ENCODE measurements at places on chromosomes 16 and 17. TPM values are rescaled to one million over a fixed set of nuclear protein-coding genes. Genes with fewer than 3 reads are reported as not detected.

DNA sequence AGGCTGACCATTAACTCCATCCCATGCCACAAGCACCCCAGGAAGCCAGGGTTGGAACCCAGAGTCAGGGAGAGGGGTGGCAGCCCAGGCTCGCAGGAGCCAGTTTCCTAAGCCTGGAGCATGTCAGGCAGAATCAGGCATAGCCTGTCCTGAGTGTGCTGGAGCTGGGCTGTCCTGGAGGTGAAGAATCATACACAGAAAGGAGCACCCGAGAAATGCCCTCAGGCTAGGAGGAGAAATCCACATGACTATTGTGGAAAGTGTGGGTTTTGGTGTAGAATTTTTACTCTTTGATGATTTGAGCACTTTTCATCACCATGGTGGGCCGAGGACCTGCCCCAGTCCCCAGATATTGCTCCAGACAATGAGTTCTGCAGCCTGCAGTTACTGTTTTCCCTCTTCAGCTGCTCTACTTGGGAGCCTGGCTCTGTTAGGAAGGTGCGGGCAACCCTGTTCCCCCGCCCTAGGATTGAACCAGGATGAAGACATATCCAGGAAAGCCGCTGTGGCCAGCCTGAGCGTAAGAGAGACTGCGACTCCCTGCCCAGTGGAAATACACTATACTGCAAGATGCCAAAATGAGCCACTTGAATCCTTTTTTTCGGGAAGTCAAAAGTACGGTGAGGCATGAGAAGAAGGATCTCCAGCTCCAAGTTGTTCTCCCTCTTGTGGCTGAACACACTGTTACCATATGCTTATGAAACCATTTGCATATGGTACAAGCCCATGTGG lies 29.0 kb upstream of the HEATR6 start:
- DNase-seq = no peak

DNA sequence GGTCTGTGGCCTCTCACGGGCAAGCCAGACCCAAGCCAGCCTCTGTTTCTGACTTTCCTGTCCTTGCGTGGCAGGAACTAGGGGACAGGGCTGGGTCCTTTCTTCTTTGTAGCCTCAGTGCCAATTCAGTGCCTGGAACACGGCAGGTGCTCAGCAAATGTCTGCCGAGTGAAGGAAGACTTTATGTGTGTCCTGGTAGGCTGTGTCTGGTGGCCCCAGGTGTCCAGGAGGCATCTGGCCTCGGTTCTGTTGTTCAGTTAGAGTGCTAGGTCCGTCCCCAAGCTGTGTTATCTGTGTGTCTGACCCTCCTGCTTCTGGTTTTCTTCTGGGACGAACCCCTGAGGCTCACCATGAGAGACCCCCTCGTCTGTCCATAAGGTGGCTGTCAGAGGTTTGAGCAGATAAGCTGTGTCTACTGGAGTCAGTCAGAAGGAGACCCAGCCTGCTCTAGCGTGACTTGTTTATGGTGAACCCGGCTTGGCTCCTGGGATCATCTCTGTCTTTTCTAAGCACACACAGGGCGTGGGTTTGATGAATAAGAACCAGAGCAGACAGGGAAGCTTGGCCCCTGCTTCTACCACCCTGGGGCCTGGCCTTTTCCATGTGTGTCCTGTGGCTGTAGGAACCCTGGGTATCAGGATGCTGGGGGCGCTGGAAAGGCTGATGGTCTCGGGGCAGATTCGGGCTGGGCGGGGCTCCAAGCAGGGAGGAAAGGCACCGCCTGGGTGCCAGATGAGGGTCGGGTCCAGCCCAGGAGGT lies 39.3 kb downstream of the ENGASE start:
- no peak for DNase-seq

DNA sequence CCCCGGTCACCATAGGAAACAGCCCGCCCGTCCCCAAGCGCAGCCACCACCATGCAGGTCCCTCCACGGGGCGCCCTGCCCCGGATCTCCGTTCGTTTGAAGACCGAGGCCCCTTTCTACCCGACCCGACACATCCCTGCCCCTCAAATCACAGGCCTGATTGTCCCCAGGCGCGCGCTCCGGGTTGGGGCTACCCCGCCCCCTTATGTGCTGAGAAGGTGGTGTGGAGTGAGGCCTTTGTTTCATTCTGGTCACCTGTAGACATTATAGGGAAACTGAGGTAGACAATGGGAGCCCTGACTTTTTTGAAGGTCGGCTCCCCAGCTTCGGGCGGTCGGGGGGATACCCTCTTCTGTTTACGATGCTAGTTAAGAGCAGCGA lies 763 bp upstream of the ACTG1 start:
- peak; percentile 32 for DNase-seq

GRCh38 chr17:60154616-60155426 lies 5.0 kb downstream of the CA4 start:
- peak; percentile 28 for DNase-seq

DNA sequence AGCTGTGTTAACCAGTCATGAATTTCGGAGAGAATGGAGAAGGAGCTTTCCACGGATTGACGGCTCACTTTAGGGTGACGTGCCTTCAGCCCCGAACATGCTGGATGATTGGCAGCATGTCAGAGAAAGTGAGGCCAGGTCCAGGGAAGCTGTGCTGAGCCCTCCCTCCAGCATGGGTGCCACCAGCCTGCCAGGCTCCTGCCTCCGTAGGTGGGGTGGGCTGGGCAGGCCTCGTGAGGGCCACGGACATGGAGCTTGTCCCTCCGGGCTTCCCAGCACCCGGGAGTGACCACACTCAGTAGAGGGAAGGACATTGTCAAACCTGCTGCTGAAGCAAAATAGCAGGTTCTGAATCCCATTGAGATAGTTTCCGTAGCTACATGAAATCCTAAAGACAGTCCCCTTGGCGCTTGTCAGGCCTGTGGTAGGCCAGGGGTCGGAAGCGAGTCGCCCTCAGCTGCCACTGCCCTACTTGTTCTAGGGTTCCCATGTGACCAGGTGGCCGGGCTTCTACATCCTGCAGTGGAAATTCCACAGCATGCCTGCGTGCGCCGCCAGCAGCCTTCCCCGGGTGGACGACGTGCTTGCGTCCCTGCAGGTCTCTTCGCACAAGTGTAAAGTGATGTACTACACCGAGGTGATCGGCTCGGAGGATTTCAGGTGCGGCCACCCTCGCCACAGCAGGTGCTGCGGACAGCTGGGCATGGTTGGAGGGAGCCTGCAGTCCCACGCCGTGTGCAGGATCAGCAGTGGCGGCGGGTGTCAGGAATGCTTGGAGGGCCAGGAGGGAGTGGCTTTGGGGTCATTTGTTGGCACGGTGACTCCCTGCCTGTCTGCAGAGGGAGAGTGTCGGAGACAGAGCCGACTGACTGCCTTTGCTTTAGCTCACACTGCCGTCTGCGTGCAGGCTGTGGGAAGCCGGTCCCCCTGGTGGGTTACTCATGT lies 72.3 kb downstream of the SEC14L1 start:
- no peak for DNase-seq

- DNase-seq = no peak
These were observed 19.7 kb upstream of the RMI2 start for GRCh38 chr16:11325404-11326083.

- DNase-seq = no peak
These were observed 2.9 kb upstream of the P2RX1 start for GRCh38 chr17:3919123-3919624.

GRCh38 chr16:81136390-81137335 lies 40.5 kb upstream of the GCSH start:
- DNase-seq = no peak

GRCh38 chr17:59401274-59401673 lies 69.8 kb downstream of the YPEL2 start:
- DNase-seq = no peak

The PRSS33 gene
- total RNA-seq = not detected

DNA sequence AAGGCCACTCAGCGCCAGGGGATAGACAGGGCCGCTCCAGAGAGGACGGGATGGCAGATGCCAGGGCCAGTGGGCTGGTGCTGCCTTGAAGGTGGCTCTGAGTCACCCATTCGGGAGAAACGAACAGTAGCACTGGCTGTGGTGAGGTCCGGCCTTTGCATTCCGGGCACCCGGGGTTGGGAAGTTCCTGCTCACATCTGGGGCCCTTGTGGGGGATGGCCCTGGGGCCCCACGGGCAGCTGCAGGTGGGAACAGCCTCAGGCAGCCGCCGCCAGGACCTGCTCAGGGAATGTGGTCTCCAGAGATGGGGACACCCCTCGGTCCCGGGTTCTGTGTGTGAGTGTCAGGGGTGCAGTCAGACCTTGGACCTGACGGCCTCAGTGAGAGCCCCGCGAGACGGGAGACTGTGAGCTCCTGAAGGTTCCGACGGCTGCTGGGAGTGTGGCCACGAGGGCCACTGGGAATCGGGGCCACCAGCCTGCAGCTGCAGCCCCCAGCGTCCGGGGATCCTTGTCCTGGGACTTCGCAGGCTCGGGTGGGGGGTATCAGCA lies 1.4 kb downstream of the CBFA2T3 start:
- no peak for DNase-seq

The KRT17 gene
- total RNA-seq = 30,463 TPM

DNA sequence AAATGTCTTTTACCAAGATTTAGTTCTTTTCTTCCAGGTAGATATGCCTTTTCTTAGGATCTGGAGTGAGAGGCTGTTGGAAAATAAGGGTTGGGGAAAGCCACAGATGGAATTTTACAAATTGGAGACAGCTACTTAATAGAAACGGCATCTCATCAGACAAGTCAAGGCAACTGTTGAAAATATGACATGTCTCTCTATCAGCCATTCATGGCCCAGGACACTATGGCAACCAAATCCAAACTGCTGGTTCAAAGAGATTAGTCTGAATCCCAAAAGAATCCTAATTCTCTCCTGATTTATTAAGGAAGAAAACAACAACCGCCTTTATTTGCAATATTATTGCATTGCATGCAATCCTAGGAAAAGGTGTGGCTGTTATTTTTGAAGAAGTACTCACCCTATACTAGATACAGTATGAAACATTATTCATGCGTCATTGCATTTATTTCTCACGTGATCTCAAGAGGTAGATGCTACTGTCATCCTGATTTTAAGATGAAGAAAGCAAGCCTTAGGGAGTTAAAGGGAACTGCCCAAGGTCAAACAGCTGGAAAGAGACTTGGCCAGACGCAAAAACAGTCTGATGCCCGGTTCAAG lies 12.6 kb upstream of the CEP20 start:
- DNase-seq = peak; percentile 80

- no peak for DNase-seq
These were observed 13.2 kb upstream of the ASGR1 start for GRCh38 chr17:7192271-7192937.

DNA sequence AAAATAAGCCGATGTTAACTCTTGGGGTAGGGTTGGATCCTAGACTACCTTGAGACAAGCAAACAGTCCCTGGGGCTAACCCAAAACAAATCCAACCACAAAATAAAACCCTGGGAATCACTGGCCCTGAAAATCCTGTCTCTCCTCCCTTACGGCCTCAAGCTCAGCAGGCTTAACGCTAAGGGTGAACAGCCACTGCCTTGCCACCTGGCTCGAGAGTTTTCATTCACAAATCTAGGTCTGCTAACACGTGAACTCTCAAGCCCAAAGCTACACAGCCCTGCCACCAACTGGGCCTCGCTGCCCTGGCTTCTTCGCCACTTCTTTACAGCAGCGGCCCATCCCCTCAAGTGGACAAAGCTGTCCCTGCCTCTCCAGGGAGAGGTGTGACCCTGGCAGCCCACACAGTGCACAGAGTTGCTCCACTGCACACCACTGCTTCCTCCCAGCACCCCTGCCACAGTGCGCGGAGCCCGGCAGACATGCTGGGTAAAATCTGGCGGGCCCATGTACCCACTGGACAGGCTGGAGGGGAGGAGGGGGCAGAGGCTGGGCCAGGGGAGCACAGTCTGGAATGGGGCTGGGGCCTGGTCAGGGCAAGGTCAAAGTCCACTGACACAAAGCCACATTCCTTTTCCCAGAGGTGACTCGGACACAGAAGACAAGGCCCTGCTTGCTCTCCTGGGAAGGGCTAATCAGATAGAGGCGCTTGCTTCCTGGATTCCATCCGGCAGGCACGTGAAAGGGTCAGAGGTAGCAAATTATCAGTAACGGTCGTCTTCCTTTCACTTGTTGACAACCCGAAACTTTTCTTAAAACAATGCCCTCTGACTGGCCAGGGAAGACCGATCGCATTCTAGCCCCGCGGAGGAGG lies 996 bp downstream of the PCYT2 start:
- DNase-seq = no peak

GRCh38 chr16:53098526-53099317 lies 43.9 kb downstream of the CHD9 start:
- DNase-seq = peak; percentile 77

DNA sequence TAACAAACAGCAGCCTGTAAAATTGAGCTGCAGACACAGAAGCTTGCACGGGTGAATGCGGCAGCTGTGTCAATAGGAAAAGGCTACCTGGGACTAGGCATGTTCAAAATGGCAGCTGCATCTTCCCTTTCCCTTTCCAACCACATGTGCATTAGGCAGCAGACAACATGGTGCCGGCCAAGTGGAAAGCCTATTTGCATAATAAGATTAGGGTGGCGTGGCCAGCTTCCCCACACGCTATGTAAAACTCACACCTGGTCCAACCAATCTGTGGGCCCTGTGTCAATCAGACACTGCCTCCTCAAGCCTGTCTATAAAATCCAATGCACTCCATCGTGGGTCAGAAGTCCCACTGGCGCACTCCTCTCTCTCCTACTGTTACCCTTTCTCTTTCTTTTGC lies 61.0 kb upstream of the RBBP6 start:
- no peak for DNase-seq

- no peak for DNase-seq
These were observed 44.1 kb downstream of the PCTP start for GRCh38 chr17:55794725-55795482.

- DNase-seq = peak; percentile 72
These were observed 56.1 kb upstream of the MAF start for GRCh38 chr16:79656553-79657115.

- DNase-seq = no peak
These were observed 344 bp downstream of the CNTNAP4 start for GRCh38 chr16:76277460-76278030.

- DNase-seq = peak; percentile 62
These were observed 13.3 kb upstream of the MARCHF10 start for GRCh38 chr17:62821189-62822079.

The GAS7 gene
- total RNA-seq = 1.7 TPM

- DNase-seq = no peak
These were observed 1.5 kb upstream of the MTHFSD start for GRCh38 chr16:86556576-86556975.

The SMG1 gene
- total RNA-seq = 68.9 TPM

DNA sequence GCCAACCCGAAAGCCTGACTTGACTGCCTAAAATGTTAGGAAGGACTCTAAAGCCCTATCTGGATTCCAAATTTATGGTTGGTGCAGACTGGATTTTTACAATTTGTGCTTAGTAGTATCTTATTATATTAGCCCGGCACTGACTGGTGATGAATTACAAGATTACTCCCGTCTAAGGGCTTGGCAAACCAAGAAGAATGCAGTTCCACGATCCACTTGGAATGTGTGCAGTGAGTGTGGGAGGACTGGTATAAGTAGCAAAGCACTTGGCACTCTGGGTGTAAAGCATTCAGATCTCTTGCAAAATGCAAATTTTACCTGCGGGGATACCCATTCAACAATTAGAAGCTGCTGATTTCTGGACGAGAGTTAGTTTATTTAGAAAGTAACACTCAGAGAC lies 539.4 kb downstream of the MAF start:
- DNase-seq = no peak

GRCh38 chr16:80283466-80284392 lies 257.1 kb upstream of the DYNLRB2 start:
- DNase-seq = no peak

- DNase-seq = no peak
These were observed 72.5 kb downstream of the KNOP1 start for GRCh38 chr16:19645557-19645981.
